Hematopoietic multipotent progenitor cell (in vitro differentiated cells): ENCODE measurements at places on chromosomes 5 and 9. TPM values are rescaled to one million over a fixed set of nuclear protein-coding genes. Genes with fewer than 3 reads are reported as not detected.

GRCh38 chr5:139368613-139369012 lies 14.5 kb downstream of the SLC23A1 start:
- DNase-seq, result no peak

Gene ARSI
- total RNA-seq, result under 0.01 TPM

- DNase-seq, result no peak
Measured at GRCh38 chr9:17318821-17319320, 184.0 kb downstream of the CNTLN start.

Gene ANKDD1B
- total RNA-seq, result under 0.01 TPM

DNA sequence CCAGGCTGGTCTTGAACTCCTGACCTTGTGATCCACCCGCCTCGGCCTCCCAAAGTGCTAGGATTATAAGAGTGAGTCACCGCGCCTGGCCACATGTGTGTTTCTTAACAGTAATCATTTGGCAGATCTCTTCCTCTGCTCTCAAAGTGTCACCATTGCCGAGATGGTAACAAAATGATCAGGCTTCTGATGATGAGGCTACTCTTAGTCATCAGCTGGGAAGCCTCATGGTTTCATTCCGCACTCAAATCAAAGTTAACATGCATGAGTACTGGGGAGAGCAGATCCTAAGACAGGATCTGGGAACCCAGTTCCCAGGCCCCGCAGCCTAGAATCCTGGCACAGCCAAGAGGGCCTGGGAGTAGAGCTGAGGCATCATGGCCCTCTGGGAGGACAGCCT lies 27.4 kb downstream of the BARHL1 start:
- DNase-seq, result no peak

GRCh38 chr5:71778678-71779276 lies 59.7 kb downstream of the CARTPT start:
- no peak for DNase-seq

Gene PPIC
- total RNA-seq, result not detected

- no peak for DNase-seq
Measured at GRCh38 chr5:96084874-96085506, 123.3 kb upstream of the ELL2 start.

DNA sequence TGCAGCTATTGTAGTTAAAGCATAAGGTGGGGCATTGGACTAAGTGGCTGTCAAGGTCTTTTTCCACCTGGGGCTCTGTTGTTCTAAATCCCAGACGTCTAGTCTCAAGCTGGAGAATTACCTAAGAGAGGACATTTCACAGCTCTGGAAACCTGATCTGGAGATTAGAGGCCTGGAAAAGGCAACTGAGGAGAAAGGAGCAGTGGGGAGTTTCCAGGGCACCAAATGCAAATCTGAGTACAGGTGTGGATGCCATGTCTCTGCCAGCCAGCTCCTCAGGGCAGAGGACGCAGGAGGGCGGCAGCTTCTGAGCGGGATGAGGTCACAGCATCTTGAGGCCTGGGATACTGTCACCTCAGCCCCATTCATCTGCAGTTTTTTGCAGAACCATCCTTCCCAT lies 65.2 kb downstream of the PPARGC1B start:
- DNase-seq, result no peak

Gene PDLIM4
- 1.6 TPM for total RNA-seq

Gene GPR150
- total RNA-seq, result 0.54 TPM

- no peak for DNase-seq
Measured at GRCh38 chr5:137441476-137441875, 57.6 kb downstream of the SPOCK1 start.

DNA sequence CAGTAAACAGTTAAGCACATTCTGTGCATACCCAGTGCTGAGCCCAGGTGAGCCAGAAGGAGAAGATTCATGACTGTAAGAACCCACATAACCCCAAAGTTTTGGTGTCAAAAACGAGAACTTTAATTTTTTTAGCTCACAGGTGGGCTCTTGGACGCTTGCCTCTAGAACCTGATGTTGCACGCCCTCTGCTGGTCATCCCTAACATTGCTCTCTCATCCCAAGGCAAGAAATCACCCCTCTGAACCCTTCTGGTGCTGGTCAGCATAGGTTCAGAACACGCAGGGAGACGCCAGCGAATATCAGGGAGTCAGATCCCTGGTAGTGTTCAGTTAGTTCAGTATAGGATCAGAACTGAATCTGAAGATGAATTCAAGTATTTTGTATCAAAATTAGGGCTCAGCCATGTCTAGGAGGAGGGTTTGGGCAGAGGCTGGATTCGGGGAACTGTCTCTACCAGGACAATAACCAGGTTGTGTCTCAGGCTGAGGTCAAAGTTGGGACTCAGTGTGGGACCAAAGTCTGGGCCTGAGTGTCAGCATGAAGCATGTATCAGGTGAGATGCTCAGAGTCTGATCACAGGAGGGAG lies 4.1 kb upstream of the DNAJB5 start:
- peak; percentile 57 for DNase-seq

GRCh38 chr5:176762489-176762888 lies 47.9 kb upstream of the UNC5A start:
- no peak for DNase-seq

GRCh38 chr9:75197561-75197960 lies 109.2 kb downstream of the OSTF1 start:
- DNase-seq, result no peak

GRCh38 chr5:119088438-119088837 lies 17.6 kb downstream of the DMXL1 start:
- DNase-seq, result no peak

Gene IL33
- total RNA-seq, result not detected

GRCh38 chr9:134405527-134405926 lies 79.3 kb downstream of the RXRA start:
- DNase-seq, result peak; percentile 54

DNA sequence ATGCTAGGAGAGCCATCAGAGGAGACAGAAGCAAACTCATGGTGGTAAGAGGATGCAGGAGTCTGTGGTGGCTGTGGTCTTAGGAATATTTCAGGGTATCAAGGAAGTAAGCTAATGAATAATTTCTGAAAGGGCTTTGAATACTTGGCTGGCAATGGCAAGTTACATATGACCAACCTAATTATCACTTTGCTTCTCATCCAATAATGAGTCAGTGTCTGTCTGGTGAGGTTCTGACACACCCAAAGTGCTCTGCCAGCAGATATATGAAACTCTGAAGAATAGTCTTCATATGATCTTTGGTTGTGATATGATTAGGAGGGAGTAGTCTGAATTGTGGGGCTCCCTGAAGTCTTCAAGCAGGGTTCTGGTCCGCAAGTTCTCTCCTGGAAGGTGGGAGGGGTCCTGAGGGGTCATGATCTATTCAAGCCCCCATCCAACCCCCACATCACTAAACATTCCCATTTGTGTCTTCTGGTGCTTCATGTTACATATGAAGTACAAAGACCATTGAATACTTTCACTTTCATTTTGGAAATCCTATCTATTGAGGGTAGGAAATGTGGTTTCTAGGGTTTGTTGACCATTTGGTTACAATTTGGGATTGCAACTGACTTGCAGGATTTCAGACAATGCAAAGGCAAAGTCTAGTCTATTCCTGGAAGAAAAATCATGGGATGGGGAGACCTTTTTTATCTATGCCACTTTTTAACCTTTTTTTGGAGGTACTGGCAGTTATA lies 199.9 kb upstream of the CDKN2B start:
- DNase-seq, result no peak

Gene SLC27A6
- total RNA-seq, result 0.54 TPM

Gene UGT3A1
- total RNA-seq, result under 0.01 TPM

DNA sequence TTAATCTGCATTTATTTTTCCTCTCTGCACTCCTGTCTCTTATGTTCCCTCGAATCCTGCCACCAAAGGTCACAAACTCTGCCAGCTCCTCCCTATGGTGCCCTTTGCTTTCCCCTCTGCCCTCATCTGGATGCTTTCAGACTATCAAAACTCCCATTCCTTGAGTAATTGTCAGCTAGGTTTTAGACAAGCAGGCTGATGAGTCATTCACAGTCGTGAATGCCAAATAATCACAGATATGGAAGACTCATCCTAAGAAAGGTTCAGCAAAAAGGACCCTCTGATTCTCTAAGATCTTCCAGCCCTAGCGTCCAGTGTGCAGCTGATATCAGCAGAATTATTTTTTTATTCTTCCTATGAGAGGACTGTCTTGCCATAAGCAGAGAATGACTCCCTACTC lies 104.5 kb upstream of the NUDT12 start:
- no peak for DNase-seq

Gene LECT2
- total RNA-seq, result not detected

GRCh38 chr9:113794721-113795120 lies 81.4 kb upstream of the ZNF618 start:
- no peak for DNase-seq

- DNase-seq, result no peak
Measured at GRCh38 chr5:42851481-42851880, 39.8 kb upstream of the SELENOP start.

- no peak for DNase-seq
Measured at GRCh38 chr9:93008457-93008856, 50.0 kb upstream of the SUSD3 start.

GRCh38 chr5:14721990-14722656 lies 57.6 kb downstream of the OTULIN start:
- no peak for DNase-seq

DNA sequence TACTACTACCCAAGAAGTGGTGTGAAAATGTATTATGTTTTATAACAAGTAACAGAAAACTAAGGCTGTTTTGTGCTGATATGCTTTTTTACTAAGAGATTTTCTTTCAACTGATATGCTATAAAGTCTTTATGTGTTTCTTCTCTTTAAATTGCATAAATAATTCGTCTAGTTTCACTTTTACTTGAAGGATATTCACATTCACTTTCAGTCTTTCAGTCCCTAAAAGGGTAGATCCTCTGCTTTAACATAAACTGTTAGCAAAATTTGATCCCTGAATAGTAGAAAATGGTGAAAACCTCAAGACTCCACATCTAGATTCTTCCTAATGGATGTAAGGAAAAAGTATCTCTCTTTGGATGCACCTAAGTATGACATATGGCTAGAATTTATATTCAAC lies 69.0 kb upstream of the FST start:
- no peak for DNase-seq

Gene NKD2
- under 0.01 TPM for total RNA-seq

Gene ENTPD2
- not detected for total RNA-seq

GRCh38 chr9:14111696-14112095 lies 202.2 kb downstream of the NFIB start:
- no peak for DNase-seq

DNA sequence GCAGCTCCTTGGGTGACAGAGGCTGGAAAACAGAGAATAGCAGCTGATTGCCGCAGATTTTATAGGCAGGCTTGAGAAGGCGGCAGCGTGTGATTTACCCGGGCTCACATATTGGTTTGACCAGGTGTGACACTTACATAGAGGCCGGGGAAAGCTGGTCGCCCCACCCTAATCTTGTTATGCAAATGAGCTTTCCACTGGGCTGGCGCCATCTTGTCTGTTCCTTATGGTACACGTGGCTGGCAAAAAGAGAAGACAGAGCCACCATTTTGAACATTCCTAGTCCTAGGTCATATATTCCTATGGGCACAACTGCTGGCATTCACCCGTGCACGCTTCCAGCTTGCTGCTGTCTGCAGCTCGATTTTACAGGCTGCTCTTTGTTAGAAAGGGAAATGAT lies 11.3 kb upstream of the SPZ1 start:
- no peak for DNase-seq

Gene CCDC171
- total RNA-seq, result 12.4 TPM

GRCh38 chr9:120869726-120870125 lies 7.3 kb downstream of the PHF19 start:
- no peak for DNase-seq

GRCh38 chr5:36152324-36153297 lies 700 bp downstream of the SKP2 start:
- no peak for DNase-seq

GRCh38 chr5:135533794-135534193 lies 2.0 kb downstream of the NEUROG1 start:
- DNase-seq, result no peak

DNA sequence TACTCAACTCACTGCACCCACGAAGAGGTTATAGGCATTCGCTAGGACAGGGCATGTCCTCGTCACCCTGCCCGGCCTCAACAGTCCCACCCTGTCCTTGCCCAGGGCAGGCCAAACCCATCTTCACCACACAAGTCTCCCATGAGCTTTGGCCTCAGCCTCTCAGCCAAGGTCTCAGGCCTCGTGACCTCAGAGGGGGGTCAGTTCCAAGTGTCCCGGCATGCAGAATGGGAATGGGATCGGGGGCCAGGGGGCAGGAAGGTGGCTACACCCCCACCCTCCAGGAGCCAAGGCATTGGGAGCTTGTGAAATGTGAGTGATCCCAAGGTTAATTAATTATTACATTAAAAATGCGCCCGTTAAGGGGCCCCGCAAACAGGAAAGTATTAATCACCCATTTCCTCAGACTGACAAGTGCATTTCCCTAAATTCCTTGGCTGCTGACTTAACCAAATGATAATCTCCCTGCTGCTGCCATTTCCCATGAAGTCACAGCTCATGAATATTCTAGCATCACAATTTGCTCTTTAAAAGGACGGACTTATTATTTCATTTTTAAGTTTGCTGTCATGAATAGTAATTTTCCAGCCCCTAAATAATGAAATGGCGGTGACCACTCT lies 8.0 kb upstream of the UBAC1 start:
- no peak for DNase-seq

DNA sequence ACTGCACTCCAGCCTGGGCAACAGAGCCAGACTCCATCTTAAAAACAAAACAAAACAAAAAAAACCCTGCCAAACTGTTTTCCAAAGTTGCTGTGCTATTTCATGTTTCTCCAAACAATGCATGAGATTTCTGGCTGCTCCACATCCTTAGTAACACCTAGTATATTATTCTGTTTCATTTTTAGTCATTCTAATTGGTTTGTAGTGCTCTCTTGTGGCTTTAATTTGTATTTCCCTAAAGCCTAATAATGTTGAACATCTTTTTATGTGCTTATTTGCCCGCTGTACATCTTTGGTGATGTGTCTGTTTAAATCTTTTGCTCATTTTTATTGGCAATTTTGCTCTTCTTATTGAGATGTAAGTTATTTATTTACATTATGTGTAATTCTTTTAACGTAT lies 18.4 kb upstream of the TTC1 start:
- no peak for DNase-seq

GRCh38 chr5:96054311-96055030 lies 92.8 kb upstream of the ELL2 start:
- DNase-seq, result no peak

Gene NMUR2
- not detected for total RNA-seq

Gene ANKRA2
- 14.8 TPM for total RNA-seq

GRCh38 chr5:175246242-175246888 lies 197.6 kb downstream of the DRD1 start:
- no peak for DNase-seq

- no peak for DNase-seq
Measured at GRCh38 chr9:104556830-104557634, 11.9 kb upstream of the OR13C8 start.

- no peak for DNase-seq
Measured at GRCh38 chr5:137659209-137659608, 76.7 kb downstream of the KLHL3 start.

Gene GABRA1
- not detected for total RNA-seq

Gene SLC6A7
- total RNA-seq, result under 0.01 TPM

GRCh38 chr5:428754-429452 lies 14.1 kb upstream of the EXOC3 start:
- no peak for DNase-seq
